ENCODE measurements at places on chromosomes 3 and 15. TPM values are rescaled to one million over a fixed set of nuclear protein-coding genes. Genes with fewer than 3 reads are reported as not detected.

The HGD gene
- 0.49 TPM for total RNA-seq

The PLA1A gene
- 2.8 TPM for total RNA-seq

The PRR23B gene
- total RNA-seq, result not detected

The IL5RA gene
- total RNA-seq, result not detected

The DET1 gene
- total RNA-seq, result 5.5 TPM

GRCh38 chr3:41522612-41523011 lies 323.3 kb downstream of the CTNNB1 start:
- no peak for DNase-seq

GRCh38 chr3:120498556-120499346 lies 48.0 kb upstream of the FSTL1 start:
- DNase-seq, result no peak

DNA sequence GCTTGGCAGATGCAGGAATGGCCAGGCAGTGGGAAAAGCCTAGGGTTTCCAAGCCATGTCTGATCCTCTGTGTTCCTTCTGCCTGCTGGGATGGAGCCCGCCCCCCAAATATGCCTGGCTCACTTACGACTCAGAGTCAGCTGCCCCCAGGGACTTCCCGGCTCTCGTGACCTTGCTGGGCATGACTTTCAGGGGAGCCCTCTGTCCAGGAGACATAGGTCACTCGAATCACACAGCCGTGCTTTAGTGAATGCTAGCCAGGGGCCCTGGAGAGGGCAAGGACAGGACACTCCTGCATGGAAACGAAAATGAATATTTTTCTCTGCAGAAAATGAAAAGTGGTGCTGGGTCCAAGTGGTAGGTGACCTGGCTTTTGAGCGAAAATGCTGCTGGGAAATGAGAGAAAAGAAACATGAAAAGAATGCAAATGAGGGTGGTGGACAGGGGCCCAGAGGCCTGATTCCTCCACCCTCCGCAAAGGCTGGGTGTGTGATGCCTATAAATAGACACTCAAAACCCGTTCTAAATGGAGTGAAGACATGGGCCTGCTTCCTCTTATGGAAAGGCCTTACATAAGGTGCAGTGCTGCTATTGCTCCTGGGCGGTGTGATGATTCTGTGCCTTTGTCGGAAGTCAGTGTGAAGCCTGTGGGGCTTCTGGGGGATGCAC lies 107.4 kb downstream of the APBA2 start:
- no peak for DNase-seq

DNA sequence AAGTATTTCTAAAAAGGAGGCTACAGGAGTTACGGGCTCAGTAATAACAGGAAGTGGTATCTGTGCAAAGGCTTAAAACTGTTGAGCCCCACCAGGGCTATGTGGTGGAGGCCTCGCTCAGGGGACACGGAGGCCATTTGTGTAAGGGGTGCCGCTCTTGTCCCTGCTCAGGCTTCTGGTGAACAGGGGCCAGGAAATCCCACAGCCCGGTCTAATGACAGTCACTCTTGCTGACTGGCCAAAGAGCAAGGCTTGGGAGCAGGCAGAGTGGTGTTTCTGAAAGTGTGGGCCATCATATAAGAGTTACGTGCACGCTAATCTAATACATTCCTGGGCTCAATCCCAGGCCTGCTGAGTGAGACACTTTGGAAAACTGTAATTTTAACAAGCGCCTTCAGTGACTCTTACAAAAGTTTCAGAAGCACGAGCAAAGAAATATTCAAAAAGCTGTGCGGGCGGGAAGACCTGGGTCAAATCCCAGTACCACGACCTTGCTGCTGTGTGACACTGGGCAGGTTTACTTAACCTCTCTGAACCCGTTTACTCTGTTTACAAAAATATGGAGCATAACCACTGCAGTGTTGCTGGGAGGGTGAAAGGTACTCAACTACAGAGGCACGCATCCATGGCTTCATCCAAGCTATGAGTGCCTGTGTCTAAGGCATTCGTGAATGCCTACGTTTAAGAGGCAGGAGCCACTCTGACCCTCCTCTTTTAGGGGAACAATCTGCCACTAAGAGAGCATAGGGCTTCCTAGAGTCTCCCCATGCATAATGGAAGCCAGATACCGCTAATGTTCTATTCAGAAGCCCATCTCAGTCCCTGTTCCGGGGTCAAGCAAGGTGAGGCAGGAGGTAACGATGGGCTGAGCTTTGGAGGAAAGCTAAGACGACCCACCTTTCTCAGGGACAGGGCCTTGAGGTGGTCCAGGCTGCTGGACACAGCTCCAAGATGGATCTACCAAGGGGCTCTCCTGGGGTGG lies 2.0 kb downstream of the ATP10A start:
- no peak for DNase-seq

DNA sequence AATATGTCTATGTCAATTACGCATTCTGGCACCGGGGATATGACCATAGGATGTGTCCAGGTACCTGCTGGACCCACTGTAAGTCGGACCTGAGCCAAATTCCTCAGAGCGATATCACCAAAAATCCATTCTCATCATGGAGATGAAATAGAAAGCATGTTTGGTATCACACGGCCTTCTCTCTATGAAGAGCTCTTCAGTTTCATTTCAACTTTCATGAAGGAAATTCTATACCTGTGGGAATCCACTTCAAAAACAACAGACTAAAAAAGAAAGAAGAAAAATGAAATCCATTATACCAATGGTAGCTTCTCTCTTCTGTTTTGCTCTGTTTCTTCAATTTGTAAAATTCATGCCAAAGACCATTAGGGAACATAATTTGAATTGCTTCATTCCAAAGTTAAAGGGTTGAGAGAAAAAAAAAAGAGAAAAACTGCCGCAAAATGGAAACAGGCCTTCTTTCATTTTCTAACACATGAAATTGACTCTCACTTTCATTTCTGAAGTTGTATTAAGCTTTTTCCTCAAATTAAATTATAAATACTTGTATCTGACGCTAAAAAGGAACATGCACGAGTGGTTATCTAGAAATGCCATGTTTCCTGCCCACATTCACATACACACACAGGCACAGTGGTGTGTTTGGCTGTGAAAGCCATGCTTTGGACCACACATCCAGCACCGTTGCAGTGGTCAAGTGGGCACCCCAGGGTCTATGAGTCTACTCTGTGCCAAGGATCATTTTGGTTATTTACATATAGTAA lies 46.9 kb upstream of the DIPK2A start:
- DNase-seq, result no peak

- DNase-seq, result no peak
These were observed 117.7 kb downstream of the DNAJB8 start for GRCh38 chr3:128348805-128349531.

Data from left ventricle myocardium inferior (tissue), 1 donor.